A549 treated with RU486 at 1 μM for 4 hours (cell line): ENCODE measurements at places on chromosomes 2 and 18. TPM values are rescaled to one million over a fixed set of nuclear protein-coding genes. Genes with fewer than 3 reads are reported as not detected.

The DSG3 gene
- 0.02 to 0.04 TPM (median 0.02 TPM) in 3 of 5 replicates, not detected in the others for total RNA-seq

The SCN9A gene
- 2.5 to 5.7 TPM (median 5.2 TPM) in 5 replicates for total RNA-seq

The NPAS2 gene
- total RNA-seq, result 63.7 to 114 TPM (median 102 TPM) in 5 replicates

The CHRNG gene
- total RNA-seq, result not detected in 5 replicates

The VAMP5 gene
- 0.15 TPM in 1 of 5 replicates, not detected in the others for total RNA-seq

The TAF1B gene
- 19.7 to 52.3 TPM (median 26.0 TPM) in 5 replicates for total RNA-seq

The UGT1A5 gene
- total RNA-seq, result not detected in 5 replicates

The STAT4 gene
- 3.4 to 4.9 TPM (median 4.3 TPM) in 5 replicates for total RNA-seq

The DPYSL5 gene
- 3.2 to 8.0 TPM (median 4.0 TPM) in 5 replicates for total RNA-seq

The ELOA2 gene
- total RNA-seq, result not detected in 5 replicates

The DYNAP gene
- not detected in 5 replicates for total RNA-seq

The PPP3R1 gene
- 48.6 to 89.7 TPM (median 62.5 TPM) in 5 replicates for total RNA-seq

The ARID5A gene
- 8.0 to 11.6 TPM (median 10.2 TPM) in 5 replicates for total RNA-seq

The EN1 gene
- total RNA-seq, result 1.1 to 1.4 TPM (median 1.3 TPM) in 5 replicates

The EGR4 gene
- total RNA-seq, result 0.17 to 0.37 TPM (median 0.27 TPM) in 5 replicates

The TMEM163 gene
- total RNA-seq, result 0.13 to 0.19 TPM in 2 of 5 replicates, not detected in the others

The NAT8 gene
- not detected in 5 replicates for total RNA-seq
